ENCODE measurements at places on chromosomes 7 and 10. TPM values are rescaled to one million over a fixed set of nuclear protein-coding genes. Genes with fewer than 3 reads are reported as not detected.

CCDC146 gene
- 9.7 TPM for total RNA-seq

HYAL4 gene
- not detected for total RNA-seq

CPVL gene
- total RNA-seq, result 12.0 TPM

PRKG1 gene
- 16.1 TPM for total RNA-seq

SUGCT gene
- 6.1 TPM for total RNA-seq

CXCL12 gene
- 8.0 TPM for total RNA-seq

NPC1L1 gene
- total RNA-seq, result not detected

LRRC18 gene
- not detected for total RNA-seq
